Mucosa of descending colon (tissue), 3 donors: ENCODE measurements at places on chromosomes 11 and 22. TPM values are rescaled to one million over a fixed set of nuclear protein-coding genes. Genes with fewer than 3 reads are reported as not detected.

DNA sequence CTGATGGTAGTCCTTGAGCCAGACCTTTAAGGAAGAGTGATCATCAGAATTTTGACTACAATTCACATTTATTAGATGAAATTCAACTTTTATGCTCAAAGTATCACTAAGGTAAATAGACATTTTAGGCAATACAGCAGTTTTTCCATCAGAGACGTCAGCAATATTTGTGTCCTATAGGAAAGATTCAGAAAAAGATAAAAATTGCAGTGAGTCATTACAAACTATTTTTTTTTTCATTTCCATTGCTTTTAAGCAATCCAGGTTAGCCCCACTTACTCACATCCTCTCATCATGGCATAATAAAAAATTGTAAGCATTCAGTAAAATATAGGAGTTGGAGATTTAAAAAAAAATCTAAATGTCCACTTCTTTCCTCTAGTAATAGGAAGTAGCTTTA, 46.9 kb downstream of the MSANTD4 start:
- DNase-seq = no peak

GRCh38 chr11:119874660-119875238, 145.7 kb upstream of the NECTIN1 start:
- no peak for DNase-seq

GRCh38 chr11:2195756-2196088, 24.1 kb upstream of the TH start:
- no peak for DNase-seq

GRCh38 chr22:31488988-31489617, 539 bp downstream of the EIF4ENIF1 start:
- peak; percentile 63 for DNase-seq

Gene SYT12
- not detected for total RNA-seq

Gene SCGB1D2
- total RNA-seq = not detected

Gene ASPHD2
- 2.7 TPM for total RNA-seq

Gene P2RX6
- total RNA-seq = 1.4 TPM
